ENCODE measurements at places on chromosomes 4 and X.

DNA sequence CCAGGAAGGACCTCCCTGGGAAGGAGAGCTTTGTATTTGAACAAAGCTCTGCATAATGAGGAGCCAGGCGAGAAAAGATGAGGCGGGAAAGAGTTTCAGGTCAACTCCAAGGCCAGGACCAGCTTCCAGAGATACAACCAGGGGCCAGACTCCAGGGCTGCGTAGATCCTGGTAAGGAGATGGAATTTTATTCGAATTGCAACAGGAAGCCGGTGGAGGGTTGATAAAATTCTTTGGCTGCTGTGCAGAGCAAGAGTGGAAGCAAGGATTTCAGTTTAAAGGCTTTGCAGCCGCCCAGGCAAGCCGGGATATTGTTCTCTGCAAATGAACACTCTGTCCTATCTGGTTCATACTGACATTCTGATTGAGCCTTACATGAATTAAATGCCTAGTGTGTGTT is 40.2 kb upstream of the CBR4 start:
- DNase-seq = no peak

- no peak for DNase-seq
Observed at GRCh38 chrX:22063284-22063683, 31.2 kb downstream of the PHEX start.

DNA sequence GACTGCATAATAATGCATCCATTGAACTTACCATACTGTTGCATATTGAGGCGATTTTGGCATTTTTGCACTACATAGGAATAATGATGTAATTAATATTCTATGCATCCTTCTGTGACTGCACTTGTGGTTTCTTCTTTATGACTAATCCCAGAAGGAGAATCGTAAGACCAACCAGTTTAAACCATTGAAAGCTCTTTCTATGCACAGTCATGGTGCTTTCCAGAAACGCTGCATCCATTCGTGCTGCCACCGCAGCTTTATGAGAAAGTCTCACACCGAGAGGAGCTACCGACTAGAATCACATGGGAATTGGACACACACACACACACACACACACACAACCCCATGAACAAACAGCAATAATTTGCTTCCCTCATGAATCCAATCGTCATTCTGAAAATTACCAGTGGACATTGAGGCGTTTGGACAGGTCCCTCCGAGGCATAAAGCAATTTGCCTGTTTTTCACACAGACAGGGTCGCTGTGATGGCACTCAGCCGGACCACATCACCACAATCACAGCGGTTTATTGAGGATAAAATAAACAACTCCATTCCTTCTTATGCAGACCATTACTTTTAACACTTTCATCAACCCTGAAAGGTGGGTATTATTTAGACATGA is 64.2 kb downstream of the PACRGL start:
- peak; percentile 29 for DNase-seq

- peak; percentile 10 for DNase-seq
Observed at GRCh38 chrX:7926501-7926900, 712 bp downstream of the PNPLA4 start.

DNA sequence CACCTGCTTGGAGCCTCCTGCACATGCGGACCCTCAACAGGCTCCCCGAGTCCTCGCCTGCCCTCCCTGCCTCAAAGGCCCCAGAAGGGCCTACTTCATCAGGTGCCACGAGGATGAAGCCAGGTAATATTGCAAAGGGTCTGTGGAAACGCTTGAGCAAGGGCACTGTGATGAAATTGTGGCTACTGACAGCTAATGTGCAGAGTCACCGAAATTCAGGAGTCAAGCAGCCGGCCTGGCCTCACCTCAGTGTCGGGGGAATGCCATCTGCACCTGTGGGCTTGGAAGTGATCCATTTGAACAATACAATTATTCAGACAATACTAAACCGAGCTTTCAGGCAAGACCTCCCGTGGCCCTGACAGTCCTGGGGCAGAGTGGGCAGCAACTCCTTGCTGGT is 3.1 kb upstream of the FGFR3 start:
- no peak for DNase-seq

GRCh38 chr4:80592950-80593349 is 257.4 kb downstream of the CFAP299 start:
- DNase-seq = no peak

DNA sequence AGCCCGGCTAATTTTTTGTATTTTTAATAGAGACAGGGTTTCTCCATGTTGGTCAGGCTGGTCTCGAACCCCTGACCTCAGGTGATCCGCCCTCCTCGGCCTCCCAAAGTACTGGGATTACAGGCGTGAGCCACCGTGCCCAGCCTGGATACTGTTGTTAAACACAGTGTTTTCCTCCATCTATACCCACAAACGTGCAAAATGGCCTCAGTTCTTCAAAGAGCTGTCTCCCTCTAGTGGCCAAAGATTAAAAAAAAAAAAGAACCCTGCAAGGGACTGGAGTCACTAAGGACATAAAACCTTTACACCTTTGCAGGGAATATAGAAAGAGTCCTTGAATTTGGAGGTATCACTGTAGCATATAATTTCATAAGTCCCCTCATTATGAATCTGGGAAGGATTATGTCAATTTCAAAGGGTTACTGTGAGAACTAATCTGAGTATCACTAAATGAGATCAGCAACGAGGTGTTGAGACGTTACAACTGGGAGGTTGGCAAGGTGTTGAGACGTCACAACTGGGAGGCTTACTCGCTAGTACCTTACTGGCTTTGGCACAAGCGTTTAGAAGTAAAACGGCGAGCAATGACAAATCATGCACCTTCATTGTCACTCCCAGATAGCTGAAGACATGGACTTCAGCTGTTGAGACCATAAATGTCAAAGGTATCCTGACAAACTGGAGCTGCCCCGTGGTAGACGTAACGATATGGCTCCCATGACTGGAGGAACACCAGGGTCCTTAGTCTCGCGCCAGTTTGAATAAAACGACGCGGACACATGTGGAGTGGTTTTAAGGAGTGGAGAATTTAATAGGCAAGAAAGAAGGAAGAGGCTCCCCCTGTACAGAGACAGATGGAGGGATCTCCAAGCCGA is 33.4 kb upstream of the ENPP6 start:
- peak; percentile 45 for DNase-seq

DNA sequence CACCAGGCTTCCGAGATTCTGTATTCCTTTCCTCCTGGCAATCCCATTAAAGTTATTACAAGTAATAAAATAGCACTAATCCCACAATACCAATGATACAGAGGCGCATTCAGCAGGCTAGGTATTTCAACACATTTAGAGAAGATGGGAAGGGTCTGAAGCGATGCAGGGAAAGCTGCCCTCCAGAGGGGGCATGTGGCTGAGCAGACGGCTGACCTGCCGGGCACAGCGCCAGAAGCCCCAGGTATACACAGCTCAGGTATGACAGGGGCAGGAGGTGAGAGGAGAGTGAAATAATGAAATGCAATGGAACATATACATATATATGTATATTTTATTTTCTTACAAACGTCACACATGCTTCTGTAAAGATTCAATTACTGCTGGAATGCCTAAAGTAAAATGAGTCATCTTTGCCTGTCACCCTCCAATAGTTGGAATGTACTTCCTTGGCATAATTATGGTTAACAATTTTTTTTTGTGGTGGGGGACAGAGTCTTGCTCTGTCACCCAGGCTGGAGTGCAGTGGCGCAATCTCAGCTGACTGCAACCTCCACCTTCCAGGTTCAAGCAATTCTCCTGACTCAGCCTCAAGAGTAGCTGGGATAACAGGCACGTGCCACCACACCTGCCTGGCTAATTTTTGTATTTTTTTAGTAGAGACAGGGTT is 21.3 kb upstream of the CDKN2AIP start:
- peak; percentile 80 for DNase-seq

DNA sequence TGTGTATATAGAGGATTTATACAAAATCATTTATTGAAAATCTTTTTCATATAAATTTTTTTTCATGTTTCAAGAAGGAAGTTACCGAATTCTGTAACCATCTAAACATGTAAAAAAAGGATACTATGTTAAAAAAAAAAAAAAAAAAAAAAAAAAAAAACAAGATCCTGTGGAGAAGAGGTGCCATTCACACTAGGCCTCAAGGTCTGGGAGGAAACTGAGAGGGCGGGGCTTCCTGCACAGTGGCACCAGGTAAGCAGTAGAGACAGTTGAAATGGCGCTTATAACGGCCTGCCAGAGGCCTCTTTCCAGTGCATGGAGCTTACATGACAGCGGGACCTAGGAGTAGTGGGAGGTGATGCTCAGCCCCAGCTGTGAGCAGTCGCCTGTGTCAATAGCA is 17.5 kb downstream of the TRAPPC2 start:
- DNase-seq = no peak

DNA sequence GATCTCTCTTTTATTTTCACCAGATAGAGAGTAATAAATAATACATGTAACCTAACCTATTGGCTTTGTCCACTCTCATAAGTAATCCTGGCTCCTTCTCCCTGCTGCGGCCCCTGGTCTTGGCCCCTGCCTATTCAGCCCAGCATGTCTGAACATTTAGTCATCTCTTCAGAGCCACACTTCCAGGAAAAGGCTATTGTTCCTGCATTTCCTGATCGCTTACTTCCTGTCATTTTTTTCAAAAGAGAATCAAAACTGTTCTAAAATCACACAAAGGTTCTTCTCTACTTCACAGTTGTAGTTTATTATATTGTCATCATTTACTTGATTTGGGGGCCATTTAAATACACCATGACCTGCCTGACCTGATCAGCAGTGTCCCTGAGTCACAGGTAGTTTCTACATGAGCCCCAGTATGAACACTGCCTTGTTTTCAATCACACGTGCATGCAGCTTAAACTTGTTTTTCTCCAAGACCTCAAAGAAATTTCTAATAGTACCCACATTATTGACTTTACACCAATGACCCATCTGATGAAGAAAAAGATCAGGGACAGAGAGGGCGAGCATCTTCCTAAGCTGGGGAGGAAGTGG is 47.4 kb upstream of the KDR start:
- peak; percentile 23 for DNase-seq

DNA sequence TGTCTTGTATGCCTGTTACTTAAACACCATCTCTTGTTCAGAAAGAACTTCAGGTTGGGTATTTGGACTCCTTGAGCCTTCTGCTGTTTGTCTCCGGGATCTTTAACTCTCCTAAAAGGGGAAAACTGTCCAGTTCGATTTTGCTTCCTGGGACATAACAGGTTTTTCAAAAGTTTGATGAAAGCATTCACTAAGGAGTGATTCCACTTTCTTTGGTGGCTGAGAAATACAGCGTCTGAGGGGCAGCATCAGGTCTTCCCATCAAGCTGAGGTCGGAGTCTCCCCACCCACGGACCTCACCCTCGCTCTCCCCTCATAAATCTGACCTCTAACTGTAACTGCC is 1.4 kb downstream of the AFAP1 start:
- no peak for DNase-seq

- DNase-seq = no peak
Observed at GRCh38 chrX:129116676-129117470, 406.4 kb downstream of the SMARCA1 start.

DNA sequence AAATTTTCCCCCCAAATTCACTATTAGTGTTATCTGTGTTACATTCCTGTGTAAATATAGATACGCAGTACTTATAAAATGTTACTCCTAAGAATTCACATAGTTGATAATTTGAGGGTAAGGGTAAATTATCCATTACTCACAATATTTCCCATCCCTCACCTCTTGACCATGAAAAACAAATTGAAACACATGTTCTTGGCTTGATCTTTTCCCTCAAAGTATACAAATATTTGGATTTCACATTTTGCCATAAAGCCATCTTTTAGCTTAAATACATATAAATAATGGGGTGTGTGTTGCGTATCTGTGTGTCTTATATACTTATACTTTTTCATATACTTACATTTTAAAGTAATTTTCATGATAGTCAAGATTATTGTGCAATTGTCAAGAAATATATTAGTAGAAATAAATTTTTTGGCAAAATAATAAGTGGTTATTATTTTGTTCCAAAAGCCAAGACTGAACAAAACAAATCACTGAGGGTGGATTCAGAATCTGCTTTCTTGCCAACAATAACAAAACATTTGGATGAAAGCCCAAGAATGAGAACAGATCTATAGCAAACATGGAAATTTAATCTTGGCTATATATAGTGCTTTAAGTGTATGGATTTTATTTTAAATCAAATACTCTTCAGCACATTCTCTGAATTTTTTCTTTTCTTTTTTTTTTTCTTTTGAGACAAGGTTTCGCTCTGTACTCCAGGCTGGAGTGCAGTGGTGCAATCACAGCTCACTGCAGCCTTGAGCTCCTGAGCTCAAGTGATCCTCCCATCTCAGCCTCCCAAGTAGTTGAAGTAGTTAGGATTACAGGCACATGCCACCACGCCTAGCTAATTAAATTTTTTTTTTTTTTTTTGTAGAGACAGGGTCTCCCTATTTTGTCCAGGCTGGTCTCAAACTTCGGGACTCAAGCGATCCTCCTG is 48.5 kb upstream of the PRSS48 start:
- peak; percentile 69 for DNase-seq

DNA sequence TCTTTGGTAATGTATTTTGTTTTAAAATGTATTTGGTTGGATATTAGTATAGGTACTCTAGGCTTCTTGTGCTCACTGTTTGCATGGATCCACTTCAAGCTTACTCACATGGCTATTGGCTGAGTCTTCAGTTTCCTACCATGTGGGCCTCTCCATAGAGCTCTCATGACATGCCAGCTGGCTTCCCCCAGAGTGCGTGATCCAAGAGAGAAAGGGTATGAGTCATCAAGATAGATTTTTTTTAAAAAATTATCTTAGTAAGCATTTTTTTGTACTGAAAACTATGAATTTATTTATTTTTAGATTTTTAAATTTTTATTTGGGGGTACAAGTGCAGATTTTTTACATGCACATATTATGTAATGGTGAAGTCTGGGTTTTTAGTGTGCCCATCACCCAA is 219.1 kb upstream of the AMOT start:
- no peak for DNase-seq

- no peak for DNase-seq
Observed at GRCh38 chrX:150854856-150855255, 43.6 kb downstream of the CD99L2 start.

GRCh38 chr4:82213485-82214417 is 160.0 kb downstream of the HNRNPD start:
- DNase-seq = no peak

DNA sequence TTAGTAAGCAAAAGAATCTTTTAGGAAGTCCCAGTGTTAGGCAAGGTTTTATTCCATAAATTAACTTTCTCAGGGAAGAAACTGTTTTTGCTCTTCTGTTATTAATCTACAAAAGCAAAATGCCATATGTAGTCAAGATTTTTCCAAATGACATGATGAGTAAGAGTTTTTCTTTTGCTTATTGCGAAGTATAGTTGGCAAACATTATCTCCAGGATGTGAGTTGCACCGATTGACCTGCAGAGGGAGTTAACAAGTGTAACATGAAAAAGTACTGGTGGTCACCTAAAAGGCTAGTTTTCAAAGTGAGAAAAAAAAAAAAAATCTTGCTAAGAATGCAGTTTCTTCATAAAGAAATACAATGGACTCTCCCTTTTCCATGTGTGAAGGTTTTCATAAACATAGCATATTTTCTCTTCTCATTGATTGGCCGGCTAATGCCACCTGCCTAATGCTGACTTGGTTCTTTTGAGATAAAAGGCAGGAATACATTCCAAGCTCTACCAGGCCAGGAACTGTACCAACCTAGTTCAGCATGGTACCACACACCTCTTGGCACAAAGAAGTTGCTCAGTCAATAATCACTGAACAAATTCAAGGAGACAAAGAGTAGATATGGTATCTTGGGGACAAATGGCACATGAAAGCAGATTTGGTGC is 100.2 kb downstream of the LNX1 start:
- peak; percentile 94 for DNase-seq

- DNase-seq = no peak
Observed at GRCh38 chr4:65467068-65467680, 203.1 kb downstream of the EPHA5 start.

All from fibroblast of skin of abdomen (primary cell).